ENCODE measurements at places on chromosomes 13 and 19. TPM values are rescaled to one million over a fixed set of nuclear protein-coding genes. Genes with fewer than 3 reads are reported as not detected.

DNA sequence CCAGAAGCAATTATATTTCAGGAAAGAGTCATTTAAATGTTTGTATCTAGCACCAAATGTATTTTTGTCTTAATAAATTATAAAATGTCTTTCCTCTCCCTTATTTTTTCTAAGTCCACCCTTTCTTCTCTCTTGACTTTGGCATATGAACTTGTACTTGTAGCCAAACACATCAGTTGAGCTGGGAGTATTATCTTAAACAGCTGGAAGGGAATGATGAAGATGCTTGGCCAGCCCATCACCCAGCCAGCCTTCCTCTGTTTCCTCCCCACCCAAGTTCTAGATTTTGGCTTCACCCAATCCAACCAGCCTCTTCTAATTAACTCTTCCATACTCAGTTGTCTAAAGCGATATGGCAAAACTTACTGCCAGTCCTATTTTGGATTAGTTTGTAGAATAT is 272.5 kb downstream of the ENOX1 start:
- no peaks in the 10 kb centered on the region for H3K27me3 ChIP-seq
- H3K4me1 ChIP-seq: no peaks in the 10 kb centered on the region
- peak overlapping the region; percentile 9 for H3K27ac ChIP-seq
- no peak for DNase-seq
- H3K4me3 ChIP-seq: no peak overlapping the region
- no peaks in the 10 kb centered on the region for H3K36me3 ChIP-seq

DNA sequence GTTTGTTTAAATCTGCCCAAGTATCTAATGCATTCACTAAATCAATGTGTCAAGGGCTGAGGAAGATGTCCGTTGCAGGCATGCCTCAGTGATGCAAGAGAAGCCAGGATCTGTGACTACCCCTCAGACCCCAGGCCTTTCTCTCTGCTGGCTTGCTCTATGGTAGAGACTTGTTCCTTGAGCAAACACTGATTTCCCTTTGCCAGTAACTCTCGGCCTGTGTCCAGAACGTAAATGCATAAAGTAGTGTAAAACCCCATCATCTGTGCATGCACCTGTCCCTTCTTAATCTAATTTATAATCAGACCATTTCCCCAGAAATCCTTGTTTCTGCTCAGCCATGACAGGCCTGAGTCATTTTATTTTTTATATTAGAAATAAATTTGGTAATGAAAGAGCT is 28.7 kb upstream of the FRY start:
- DNase-seq: no peak
- no peaks in the 10 kb centered on the region for H3K27me3 ChIP-seq
- no peak overlapping the region for H3K4me3 ChIP-seq
- H3K36me3 ChIP-seq: no peaks in the 10 kb centered on the region
- H3K4me1 ChIP-seq: no peaks in the 10 kb centered on the region

DNA sequence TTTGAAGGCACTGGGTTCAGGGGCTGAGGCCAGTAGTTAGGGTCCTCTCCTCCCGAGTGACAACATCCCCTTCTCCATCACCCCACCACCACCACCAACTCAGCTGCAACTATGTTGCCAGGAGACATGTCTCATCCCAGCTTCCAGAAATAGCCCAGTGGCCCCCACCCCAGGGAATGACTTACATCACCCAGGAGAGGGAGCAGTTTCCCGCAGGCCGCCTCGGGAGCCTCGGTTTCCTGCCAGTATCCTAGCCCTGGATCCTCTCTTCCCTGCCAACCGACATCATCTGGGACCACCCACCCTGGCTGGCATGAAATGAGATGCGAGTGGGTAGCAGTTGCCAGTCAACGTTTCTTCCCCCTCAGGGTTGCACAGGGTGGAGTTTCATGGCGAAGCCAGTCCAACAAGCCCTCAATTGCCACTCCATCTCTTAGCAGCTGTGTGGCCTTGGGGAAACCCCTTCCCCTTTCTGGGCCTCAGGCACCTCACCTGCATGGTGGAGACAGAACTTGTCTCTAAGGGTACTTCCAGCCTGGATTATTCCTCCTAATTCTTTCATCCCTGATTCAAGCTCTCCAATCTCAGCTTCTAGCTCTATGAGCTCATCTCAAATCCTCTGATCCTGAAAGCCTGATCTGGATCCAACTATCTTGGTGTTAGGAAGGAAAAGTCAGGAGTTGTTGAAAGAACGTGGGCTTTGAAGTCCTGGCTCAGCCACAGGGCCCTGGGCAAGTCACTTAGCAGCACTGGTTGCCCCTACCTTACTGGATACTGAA is 3.9 kb upstream of the GSK3A start:
- H3K27me3 ChIP-seq: no peaks in the 10 kb centered on the region
- peak; percentile 92 for DNase-seq
- peaks cover 62% of the 10 kb centered on the region for H3K4me1 ChIP-seq
- H3K27ac ChIP-seq: peak overlapping the region; percentile 88
- H3K4me3 ChIP-seq: no peak overlapping the region
- H3K36me3 ChIP-seq: no peaks in the 10 kb centered on the region

- DNase-seq: no peak
- no peak overlapping the region for H3K27ac ChIP-seq
- H3K4me1 ChIP-seq: no peaks in the 10 kb centered on the region
- H3K27me3 ChIP-seq: no peaks in the 10 kb centered on the region
- H3K36me3 ChIP-seq: no peaks in the 10 kb centered on the region
Measured at GRCh38 chr13:88384542-88384941, 713.4 kb downstream of the SLITRK5 start.

The ZNF441 gene
- total RNA-seq: 7.1 TPM

The SBNO2 gene
- total RNA-seq: 33.0 TPM

The UFM1 gene
- total RNA-seq: 51.6 TPM

The KLK12 gene
- total RNA-seq: not detected
